Activated T-helper 1 cell treated with anti-CD3 and anti-CD28 coated beads, Interleukin-2, amount 50 U/mL, for 16 hours (primary cell): ENCODE measurements at places on chromosomes 3 and 15.

GRCh38 chr15:52334491-52335160 is 39.0 kb upstream of the MYO5C start:
- DNase-seq: no peak

- no peak for DNase-seq
Observed at GRCh38 chr15:70855764-70856163, 1.8 kb upstream of the LARP6 start.

- no peak for DNase-seq
Observed at GRCh38 chr3:150117076-150117475, 146.4 kb upstream of the PFN2 start.

DNA sequence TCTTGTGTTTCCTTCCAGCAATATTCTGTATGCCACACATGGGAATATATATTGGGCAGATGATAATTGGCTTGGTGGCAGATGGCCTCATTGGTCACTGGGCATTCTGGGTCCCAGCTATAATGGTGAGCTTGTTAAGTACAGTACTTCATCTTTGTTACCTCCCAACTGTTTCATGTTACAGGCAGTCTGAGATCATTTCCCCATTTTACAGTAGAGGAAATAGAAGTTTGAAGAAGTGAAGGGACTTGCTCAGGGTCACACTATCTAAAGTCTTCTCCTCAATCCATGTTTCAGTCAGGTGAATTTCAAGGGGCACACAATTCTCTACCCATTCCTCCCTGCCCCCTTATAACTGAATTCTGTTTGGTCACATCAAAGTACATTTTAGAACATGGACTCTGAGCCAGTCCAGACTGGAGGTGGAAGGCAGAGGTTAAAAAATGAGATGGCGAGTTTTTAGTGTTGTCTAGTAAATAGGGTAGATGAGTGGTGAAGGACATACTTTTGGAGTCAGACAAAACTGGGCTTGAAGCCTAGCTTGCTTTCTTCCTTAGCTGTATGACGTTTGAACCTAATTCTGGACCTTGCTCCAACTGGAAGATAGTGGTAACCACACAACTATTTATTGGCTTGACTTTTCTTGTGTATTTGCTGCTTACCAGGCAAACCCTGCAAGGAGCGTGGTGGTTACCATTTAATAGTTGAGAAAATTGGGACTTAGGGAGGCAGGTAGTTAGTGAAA is 2.5 kb downstream of the EEFSEC start:
- DNase-seq: no peak

- no peak for DNase-seq
Observed at GRCh38 chr3:172517859-172518466, 5.3 kb downstream of the TNFSF10 start.

DNA sequence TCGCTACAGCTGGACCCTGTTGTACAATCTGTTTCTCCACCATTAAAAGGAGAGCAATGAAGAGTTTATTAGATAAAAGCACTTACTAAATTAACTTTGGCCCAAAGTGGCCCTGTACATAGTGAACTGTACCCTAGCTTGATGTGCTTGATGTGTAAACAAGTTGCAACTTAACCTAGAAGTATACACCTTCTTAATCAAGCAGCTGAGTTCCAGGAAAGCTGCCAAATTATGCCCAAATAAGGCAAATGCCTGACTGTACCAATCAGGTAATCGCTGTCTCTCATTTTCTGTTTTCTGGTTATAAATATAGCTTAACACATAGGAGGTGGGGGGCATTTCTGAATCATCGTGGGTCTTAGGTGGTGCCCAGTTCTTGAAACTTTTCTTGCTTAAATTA is 704.8 kb upstream of the CBLB start:
- DNase-seq: no peak

DNA sequence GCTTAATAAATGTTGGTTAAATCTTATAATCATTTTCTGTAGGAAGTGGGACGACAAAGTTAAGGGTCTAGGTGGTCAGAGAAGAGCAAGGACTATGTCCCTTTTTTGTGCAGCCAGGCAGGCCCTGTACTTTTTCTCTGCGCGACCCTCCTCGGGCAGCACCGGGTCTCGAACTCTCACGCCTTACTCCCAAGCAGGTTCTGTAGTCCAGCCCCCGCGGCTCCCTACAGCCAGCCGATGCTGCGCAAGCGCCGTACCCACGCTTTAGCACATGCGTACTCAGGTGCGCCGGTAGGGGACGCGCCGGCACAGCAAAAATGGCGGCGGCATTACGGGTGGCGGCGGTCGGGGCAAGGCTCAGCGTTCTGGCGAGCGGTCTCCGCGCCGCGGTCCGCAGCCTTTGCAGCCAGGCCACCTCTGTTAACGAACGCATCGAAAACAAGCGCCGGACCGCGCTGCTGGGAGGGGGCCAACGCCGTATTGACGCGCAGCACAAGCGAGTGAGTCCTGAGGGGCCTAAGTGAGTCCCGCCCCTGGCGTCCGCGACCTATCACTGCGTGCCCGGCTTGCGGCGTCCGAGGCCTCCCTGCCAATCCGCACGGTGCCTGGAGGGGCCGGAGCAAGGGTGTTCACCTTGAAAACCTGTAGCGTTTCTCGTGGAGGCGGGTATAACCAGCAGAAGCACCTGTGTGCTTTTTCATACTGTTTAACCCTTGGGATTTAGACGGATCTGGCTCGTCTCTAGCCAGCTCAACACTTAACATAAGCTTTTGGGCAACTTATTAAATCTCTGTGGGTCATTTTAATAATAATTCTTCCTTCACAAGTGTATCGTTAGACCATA is at the start of gene PCCB:
PCCB (plus strand) TSS at position 282 of the 844 bp plus-strand sequence; CDS start at position 318, 36 bp downstream.
- DNase-seq: peak; percentile 81

DNA sequence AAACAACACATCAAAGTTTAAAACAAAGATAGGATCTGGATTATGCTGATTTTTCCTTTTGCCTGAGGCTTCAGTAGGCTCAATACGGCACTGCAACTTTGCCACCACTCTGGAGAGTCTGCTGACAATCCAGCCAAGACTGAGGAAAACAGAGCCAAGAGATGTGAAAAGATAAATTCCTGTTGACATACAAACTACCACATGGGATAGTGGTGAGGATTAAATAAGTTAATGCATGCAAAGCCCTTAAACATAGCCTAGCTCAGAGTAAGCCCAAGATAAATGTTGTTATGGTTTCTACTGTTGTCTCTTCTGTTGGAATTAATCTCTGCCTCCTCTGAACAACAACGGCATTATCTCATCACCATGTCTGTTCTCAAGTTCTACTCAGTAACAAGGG is 245.9 kb upstream of the LMCD1 start:
- DNase-seq: no peak

GRCh38 chr15:86082619-86083380 is 3.1 kb downstream of the AGBL1 start:
- no peak for DNase-seq
